ENCODE measurements at places on chromosomes 7 and 10.

GRCh38 chr10:81036257-81036656 lies 498.6 kb downstream of the SH2D4B start:
- no peak for DNase-seq

DNA sequence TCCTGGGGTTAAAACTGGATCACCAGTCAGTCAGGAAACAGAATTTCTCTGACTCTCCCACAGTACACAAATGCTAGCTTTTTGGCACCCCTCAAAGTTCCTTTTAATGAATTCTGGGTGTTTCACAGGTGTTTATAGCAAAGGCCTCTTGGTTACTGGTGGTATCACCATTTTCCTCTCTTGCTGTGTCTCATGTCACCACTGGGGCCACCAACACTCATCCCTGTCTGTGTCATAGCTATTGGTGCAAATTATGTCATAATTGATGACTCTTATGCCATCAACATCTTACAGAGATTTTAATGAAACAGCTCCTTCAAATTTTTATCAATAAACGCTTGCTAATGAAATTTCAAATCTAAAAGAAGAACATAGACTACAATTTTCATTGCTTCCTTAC lies 27.7 kb upstream of the OSBPL3 start:
- DNase-seq: no peak

- no peak for DNase-seq
Observed at GRCh38 chr10:58180666-58181065, 87.0 kb downstream of the IPMK start.

GRCh38 chr7:134071355-134072331 lies 55.5 kb upstream of the LRGUK start:
- DNase-seq: no peak

Measured in NCI-H1436 treated with DMSO at 0.1 percent for 48 hours (cell line).